ENCODE measurements at places on chromosomes 1 and 21. TPM values are rescaled to one million over a fixed set of nuclear protein-coding genes. Genes with fewer than 3 reads are reported as not detected.

DNA sequence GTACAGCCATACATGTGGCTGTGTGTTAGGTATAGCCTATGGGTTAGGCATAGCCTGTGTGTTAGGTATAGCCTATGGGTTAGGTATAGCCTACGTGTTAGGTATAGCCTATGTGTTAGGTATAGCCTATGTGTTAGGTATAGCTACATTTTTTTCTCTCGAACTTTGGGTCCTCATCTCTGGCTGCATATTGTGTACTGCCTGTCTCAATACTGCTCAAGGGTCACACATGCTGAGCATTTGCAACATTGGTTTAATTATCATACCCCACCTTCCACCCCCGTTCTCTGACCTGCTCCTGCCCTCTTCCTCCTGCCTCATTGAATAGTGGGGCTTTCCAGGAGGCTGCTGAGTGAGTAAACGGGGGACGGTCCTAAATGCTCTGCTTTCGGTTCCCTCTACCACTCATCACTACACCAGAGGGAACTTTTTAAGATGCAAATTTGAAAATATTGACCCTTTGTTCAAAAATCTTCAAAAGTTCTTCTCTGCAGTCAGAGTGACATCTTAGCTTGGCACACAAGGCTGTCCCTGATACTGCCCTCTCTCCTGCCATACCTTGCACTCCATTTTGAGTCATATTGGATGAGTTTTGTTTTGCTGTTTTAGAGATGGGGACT lies 17.8 kb downstream of the OR2B11 start:
- DNase-seq = no peak

DNA sequence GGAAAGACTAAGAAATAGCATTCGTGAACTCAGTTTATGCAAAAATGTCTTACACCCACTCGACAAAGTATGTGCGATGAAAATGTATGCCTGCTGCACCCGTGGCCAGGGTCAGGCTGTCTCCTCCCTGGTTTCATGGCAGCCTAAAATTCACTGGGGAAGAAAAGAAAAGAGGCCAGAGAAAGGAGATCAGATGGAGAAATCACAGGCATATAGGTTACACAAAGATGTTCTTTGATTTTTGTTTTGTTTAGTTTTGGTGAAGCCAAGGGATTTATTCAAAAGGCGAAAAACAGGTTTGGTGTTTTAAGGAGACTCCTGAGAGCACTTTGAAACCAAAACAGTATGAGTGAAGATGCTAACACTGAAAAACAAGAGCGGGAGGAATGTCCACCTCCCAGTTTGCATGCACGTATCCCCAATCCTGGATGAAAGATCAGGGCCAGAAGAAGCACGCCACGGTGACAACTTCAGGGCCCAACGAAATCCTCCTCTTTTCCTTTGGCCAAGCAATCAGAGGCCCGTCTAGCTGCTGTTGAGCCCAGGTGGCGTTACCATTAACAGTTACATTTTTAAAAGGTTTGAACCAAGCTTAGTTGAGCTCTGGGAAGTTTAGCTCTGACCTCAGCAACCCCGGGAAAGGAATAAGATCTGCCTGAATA lies 992 bp upstream of the SSX2IP start:
- DNase-seq = no peak

Gene GPR25
- not detected for total RNA-seq

Gene KIF17
- 0.30 TPM for total RNA-seq

All from lower leg skin (tissue), 4 donors.